ENCODE measurements at places on chromosomes 4 and X.
A peak's percentile ranks its signal among the peaks of the same experiment; 100 is the strongest.

DNA sequence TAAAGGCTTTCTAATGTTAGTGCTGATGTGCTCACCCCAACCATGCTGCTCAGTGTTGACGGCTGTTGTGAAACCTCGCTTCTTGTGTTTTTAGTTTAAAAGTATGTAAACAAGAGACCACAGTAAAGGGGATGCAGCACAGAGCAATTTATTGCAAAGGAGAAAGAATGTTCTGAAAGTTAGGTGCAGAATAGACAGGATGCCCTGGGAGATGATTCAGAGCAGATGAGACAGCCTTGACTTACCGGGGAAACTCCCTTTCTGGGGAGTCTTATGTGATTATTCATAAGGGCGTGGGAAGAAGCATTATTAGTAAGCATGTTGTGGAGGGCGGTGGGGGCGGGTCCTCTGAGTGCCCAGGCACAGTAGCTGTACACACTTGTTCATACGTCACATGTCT lies 47.7 kb downstream of the EVC start:
- DNase-seq, result no peak

GRCh38 chr4:117957571-117957970 lies 76.7 kb upstream of the NDST3 start:
- no peak for DNase-seq

GRCh38 chr4:154186888-154187287 lies 304.7 kb downstream of the DCHS2 start:
- DNase-seq, result no peak

- DNase-seq, result peak; percentile 36
Observed at GRCh38 chr4:86895692-86896488, 3.7 kb upstream of the C4orf36 start.

GRCh38 chr4:105633241-105633640 lies 75.2 kb downstream of the INTS12 start:
- DNase-seq, result no peak

GRCh38 chr4:39169426-39169825 lies 12.9 kb upstream of the WDR19 start:
- DNase-seq, result no peak

GRCh38 chr4:122636697-122637096 lies 15.8 kb upstream of the IL21 start:
- no peak for DNase-seq

DNA sequence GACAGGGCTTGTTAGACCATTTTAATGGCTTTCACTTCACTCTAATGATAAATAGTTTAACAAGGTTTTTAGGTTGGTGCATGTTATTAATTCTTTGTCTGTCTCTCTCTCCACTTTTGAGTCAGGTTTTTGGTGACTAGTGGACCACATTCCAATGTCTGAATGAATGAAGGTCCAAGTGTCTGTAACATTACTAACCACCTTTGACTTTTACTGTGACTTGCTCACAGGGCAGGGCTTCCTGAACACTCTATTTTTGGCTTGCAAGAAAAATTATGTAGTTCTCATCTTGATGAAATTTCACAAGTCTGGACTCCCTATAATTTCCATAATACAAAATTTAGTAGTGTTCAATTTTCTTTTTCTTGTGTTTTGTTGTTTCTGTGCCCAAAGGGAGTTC lies 78.9 kb upstream of the BMPR1B start:
- DNase-seq, result no peak

GRCh38 chrX:12954981-12955380 lies 19.9 kb upstream of the TMSB4X start:
- no peak for DNase-seq

DNA sequence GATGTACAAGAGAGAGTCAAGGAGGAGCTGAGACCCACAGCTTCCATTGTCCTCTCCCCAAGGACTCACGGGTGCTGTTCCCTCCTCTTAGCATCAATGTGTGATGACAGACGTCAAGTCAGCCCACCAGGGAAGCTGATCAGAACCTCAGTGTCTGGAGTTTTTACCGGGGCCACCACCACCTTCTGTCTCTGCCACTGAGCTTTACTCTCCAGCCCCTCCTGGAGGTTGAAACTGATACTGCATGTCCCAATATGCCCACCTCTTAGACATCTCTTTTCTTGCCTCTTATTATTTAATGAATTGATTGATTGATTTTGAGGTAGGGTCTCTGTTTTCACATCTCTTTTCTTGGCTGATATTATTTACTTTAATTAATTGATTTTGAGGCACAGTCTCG lies 10.3 kb upstream of the AKAP17A start:
- peak; percentile 65 for DNase-seq

DNA sequence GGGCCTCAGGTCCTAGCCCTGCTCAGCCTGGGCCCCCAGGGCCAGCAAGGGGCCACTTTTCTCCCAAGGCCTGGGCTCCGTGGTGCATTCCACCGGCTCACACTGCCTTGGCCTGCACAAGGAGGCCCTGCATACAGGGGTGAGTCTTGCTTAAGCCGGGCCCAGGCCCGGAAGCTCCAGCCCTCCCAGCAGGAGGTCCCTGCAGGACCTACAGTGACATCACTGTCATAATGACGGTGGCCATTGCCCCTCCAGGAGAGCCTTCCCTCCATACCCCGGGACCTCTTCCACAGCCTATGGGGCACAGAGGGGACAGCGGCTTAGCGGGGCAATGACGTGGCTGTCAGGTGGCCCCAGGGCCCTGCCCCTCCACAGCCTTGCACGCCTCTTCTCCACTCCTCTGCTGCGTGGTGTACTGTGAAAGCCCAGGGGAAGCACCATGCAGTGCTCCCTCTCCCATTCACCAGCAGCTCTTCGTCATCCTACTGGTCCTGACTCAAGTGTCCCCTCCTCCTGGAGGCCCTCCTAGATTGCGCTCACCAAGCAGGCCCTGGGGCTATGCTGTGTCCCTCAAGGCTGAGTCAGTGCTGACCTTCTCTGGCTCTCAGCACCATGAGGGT lies 32.3 kb upstream of the AFAP1 start:
- DNase-seq, result no peak

DNA sequence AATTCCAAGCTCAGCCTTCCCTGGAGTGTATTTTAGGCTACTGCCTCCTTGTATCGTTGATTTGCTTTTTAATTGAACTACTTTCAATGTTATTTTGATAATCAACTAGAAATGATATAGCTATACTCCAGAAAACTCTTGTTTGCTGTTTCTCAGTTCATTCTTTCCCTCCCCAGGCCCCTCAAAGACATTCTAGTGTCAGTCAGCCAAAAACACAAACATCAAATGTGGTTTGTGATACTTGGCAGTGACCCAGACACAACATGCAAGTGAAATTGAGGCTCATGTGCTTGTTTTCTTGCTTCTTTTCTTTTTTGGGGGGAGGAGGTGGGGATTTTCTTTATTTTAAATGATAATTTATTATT lies 7.6 kb downstream of the FAT4 start:
- no peak for DNase-seq

- no peak for DNase-seq
Observed at GRCh38 chrX:51896626-51897025, 3.2 kb downstream of the MAGED1 start.

DNA sequence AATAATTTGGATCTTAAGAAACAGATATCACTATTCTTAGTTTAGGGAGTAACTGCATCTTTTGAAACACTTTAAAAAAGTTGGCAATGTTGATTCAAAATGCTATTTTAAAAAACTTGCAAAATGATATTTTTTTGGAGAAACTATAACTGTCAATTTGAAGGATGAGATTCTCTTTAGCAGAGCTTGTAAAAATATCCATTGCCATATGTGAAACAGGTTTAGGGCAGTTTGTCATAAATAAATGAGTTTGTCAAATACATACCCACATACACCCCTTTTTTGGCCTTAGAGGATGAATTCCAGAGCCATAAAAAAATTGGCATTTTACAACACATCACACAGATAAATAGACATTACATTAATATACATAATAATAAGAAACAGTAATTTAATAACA lies 174.6 kb downstream of the BMPR1B start:
- no peak for DNase-seq

GRCh38 chr4:43242606-43243005 lies 350.1 kb downstream of the GRXCR1 start:
- no peak for DNase-seq

- no peak for DNase-seq
Observed at GRCh38 chr4:147683188-147683591, 773 bp downstream of the PRMT9 start.

- no peak for DNase-seq
Observed at GRCh38 chrX:78035061-78035460, 65.6 kb upstream of the PGAM4 start.

GRCh38 chr4:184471881-184472613 lies 2.3 kb downstream of the IRF2 start:
- no peak for DNase-seq

- DNase-seq, result no peak
Observed at GRCh38 chrX:3820167-3820566, 106.7 kb upstream of the PRKX start.

GRCh38 chr4:99029018-99029735 lies 33.7 kb downstream of the METAP1 start:
- DNase-seq, result no peak

- DNase-seq, result no peak
Observed at GRCh38 chr4:143404555-143404954, 67.9 kb downstream of the GAB1 start.

GRCh38 chrX:20252381-20253231 lies 14.1 kb downstream of the RPS6KA3 start:
- DNase-seq, result no peak

- DNase-seq, result no peak
Observed at GRCh38 chr4:145069361-145069760, 28.6 kb downstream of the ANAPC10 start.

- no peak for DNase-seq
Observed at GRCh38 chr4:31052519-31052918, 332.4 kb downstream of the PCDH7 start.

- no peak for DNase-seq
Observed at GRCh38 chr4:80812145-80812544, 218.4 kb upstream of the BMP3 start.

GRCh38 chr4:16027626-16028025 lies 56.2 kb downstream of the PROM1 start:
- DNase-seq, result no peak

DNA sequence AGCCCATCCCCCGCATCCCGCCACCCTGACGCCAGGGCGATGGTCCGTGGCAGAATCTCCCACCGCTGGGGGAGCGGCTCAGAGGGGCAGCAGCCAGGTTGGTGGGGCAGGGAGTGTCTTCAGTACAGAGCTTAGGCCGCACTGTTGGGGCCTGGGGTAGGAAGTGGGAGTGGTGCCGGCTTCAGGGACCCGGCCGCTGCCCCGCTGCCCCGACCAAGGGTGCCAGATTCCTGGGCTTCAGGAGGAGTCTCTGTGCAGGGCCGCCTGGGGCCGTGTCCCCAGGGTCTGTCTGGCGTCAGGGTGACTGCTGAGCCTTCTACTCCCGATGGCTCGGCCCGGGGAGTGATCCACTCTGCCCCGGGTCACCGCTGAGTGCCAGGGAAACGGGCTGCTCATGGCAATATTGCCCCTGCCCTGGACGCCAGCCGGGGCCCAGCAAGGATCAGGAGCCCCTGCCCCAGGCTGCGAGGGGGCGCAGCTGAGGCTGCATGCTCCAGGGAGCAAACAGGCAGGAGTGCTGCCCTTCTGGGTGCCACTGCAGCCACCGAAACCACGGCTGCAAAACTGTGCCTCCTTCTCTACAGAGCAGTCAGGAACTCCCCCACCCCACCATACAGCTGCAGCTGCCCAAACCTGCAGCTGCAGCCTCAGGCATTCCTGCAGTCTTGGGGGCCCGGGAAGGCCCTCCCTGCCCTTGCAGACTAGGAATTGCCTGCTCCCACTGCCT lies 1206.1 kb downstream of the ARAP2 start:
- no peak for DNase-seq

- no peak for DNase-seq
Observed at GRCh38 chr4:40412388-40412787, 77.3 kb downstream of the CHRNA9 start.

DNA sequence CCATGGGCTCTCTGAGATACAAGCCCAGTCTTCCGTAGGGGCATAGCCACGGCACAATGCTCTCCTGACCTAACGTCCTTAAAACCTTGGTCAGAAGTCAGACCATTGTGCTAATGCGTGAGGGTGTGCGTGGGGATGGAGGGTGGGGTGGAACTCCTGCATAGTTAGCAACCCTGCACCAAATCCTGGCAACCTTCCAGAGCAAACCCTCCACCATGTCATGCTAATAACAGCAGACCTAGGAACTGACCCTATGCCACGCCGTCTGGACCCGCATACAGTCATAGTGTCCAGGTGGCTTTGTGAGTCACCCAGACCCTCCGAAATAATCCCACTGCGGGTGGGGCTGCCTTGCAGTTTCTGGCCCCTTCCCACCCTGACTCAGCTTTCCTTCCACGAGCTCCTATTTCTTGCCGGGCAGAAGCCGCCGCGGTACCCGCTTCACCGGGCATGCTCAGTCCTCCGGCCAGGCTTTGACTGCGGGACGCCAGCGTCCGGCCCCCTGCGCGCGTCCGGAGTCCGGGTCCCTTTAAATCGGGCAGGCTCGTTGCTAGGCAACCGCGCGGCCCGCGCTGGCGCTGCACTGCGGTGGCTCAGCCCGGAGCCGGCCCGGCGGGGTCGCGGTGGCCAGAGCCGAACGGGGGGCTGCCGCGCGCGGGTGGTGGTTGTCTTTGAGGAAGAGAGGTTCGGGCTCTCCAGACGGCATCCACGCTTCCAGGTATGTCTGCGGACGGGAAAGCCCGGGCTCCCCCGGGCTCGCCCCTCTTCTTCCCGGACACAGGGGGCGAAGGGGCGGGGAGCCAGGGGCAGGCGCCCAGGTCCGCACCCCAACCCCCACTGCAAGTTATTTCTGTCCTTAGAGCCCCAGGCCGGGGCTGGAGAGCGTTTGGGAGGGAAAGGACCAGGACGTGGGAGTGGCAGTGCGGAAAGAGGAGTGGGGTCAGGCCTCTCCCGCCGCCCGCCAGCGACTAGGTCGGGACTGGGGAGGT lies at the start of gene CCDC160:
Gene CCDC160 (plus strand): TSS at position 557 of the 989 bp plus-strand sequence. CDS start 7,619 bp downstream, outside the sequence.
- no peak for DNase-seq

GRCh38 chr4:139736274-139736660 lies 70.6 kb downstream of the MGST2 start:
- DNase-seq, result no peak

GRCh38 chrX:3711331-3711917 lies 2.0 kb downstream of the PRKX start:
- no peak for DNase-seq

DNA sequence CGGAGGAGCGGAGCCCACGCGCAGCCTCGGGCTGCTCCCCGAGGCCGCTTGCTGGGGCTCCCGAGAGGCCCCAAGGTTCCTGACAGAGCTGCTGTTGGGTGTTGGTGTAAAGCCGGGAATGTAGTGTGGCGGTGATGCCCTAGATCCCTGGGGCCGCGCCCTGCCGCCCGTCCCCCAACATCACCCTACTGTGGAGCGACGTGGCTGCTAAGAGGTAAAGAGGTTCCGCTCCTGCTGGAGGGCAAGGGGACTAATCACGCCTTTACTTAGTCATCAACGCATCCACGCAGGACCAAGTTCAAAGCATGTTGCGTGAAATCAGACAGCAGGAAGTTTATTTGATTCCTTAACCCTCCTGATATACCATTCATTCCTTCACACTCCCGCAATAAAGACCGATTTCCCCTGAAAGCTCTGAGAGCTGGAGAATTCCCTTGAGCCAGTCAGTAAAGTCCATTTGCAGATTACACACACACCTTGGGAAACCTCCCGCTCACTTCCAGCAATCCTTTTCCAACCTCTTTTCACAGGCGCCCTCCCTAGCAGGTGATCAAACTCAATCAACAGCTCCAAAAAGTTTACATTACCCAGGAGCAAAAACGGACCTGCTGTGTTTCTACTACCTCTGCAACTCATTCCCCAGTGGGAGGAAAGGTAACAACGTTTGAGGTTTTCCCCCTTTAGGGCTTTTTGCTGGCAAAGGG lies 579 bp upstream of the GABRA2 start:
- DNase-seq, result no peak

All from DMS 273 treated with DMSO at 0.1 percent for 48 hours (cell line).